ENCODE measurements at places on chromosomes 4 and X. TPM values are rescaled to one million over a fixed set of nuclear protein-coding genes. Genes with fewer than 3 reads are reported as not detected.

DNA sequence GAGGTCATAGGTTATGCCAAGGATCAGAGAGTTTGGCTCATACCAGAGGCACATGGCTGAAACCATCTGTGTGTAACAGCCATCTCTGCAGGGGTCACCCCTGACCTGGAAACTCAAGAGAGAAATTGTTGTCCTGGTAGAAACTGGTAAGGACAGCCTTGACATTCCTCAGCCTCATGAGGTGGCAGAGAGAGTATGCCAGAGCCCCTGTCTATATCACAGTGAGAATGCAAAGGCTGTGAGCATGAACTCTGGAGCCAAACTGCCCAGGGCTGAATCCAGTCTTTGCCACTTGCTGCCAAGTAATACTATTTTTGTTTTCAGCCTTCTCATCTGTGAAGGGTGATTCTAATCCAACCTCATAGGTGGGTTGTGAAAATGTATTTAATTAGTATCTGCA is 37.1 kb upstream of the CCDC149 start:
- no peak for DNase-seq

DNA sequence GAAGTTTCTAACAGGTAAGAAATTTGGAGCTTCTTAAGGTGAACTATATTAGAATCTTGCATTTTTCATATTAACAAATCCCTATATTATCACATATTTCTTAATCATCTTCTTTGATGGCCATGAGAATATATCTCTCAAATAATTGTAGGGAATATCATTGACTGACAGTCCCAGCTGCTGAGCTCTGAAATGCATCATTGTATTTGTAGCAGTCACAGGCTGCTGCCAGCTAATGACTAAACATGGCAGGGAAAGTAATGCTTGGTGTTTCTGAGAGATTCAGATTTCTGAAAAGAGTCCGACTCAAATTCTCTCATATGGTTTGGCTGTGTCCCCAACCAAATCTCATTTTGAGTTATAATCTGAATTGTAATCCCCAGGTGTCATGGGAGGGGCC is 171.9 kb downstream of the TRAM1L1 start:
- DNase-seq = peak; percentile 5

GRCh38 chr4:168259096-168259495 is 59.5 kb downstream of the DDX60 start:
- DNase-seq = no peak

DNA sequence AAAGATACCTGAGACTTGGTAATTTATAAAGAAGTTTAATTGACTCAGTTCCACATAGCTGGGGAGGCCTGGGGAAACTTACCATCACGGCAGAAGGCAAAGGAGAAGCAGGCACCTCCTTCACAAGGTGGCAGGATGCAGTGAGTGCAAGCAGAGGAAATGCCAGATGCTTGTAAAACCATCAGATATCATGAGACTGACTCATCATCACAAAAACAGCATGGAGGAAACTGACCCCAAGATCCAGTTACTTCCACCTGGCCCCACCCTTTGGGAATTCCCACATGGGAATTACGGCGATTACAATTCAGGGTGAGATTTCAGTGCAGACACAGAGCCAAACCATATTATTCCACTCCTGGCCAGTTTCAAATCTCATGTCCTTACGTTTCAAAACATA is 514.7 kb upstream of the SPANXN1 start:
- no peak for DNase-seq

GRCh38 chrX:24796204-24796603 is 102.5 kb downstream of the POLA1 start:
- no peak for DNase-seq

- DNase-seq = peak; percentile 45
Measured at GRCh38 chr4:70559211-70559830, 32.7 kb upstream of the AMBN start.

DNA sequence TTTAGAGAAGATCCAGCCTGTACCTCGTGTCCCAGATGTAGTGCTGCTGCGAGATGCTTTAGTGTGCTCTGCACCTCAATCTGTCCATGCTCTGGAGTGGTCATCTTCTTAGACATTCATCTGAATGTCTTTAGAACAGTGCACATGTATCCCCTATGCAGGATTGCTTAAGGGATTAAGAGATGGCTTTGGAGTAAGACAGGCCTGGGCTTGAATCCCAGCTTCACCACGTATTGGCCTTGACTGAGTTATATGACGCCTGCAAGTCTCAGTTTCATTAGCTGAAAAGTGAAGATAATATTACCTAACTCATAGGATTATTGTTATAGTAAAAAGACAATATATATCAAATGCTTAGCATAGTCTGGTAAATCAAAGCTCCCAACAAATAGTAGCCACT is 98.3 kb downstream of the NFKB1 start:
- no peak for DNase-seq

- DNase-seq = no peak
Measured at GRCh38 chrX:45137531-45137930, 63.1 kb downstream of the DIPK2B start.

GRCh38 chrX:80578517-80579105 is 158.4 kb downstream of the TENT5D start:
- DNase-seq = peak; percentile 2

DNA sequence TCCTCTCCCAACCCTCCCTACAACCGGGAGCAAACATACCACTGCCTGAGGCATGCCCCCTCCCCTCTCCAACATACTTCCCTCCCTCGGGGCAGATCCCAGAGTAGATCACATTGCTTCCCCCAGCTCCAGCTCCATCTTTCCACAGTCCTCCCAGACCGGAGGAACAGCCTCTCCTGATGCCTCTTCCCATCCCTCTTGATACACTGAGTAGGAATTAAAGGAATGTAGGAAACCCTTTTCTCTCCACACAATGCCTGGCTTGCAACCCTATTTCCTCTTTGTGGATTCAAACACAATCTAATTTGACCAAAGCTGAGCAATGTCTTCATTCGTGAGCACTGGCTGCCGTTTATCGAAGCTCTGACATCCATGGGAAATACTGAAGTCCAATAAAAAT is 339.8 kb downstream of the BCOR start:
- DNase-seq = no peak

PRR32 gene
- total RNA-seq = not detected

SPIN4 gene
- total RNA-seq = 10.7 TPM

CDX4 gene
- total RNA-seq = not detected

Measured in LHCN-M2 (cell line).